Natural killer cell treated with Interleukin-12 subunit alpha and Interleukin-12 subunit beta and Interleukin-15 and Interleukin-18, amount 100 ng/mL, for 72 hours (primary cell): ENCODE measurements at places on chromosomes 6 and 20. TPM values are rescaled to one million over a fixed set of nuclear protein-coding genes. Genes with fewer than 3 reads are reported as not detected.

THBD gene
- total RNA-seq = 0.33 TPM

UFL1 gene
- total RNA-seq = 16.0 TPM

DEFB116 gene
- total RNA-seq = not detected

CYP39A1 gene
- total RNA-seq = not detected

CAGE1 gene
- total RNA-seq = 0.76 TPM

- no peak for DNase-seq
- H3K27me3 ChIP-seq = no peaks in the 10 kb centered on the region
- H3K4me3 ChIP-seq = no peak overlapping the region
- H3K27ac ChIP-seq = no peak overlapping the region
- no peaks in the 10 kb centered on the region for H3K4me1 ChIP-seq
Observed at GRCh38 chr6:120108061-120108795, 758.7 kb upstream of the MAN1A1 start.

- H3K27ac ChIP-seq = peak overlapping the region; percentile 53
- peak overlapping the region; percentile 48 for H3K4me3 ChIP-seq
- H3K4me1 ChIP-seq = peaks cover 40% of the 10 kb centered on the region
- H3K27me3 ChIP-seq = no peaks in the 10 kb centered on the region
- DNase-seq = no peak
Observed at GRCh38 chr6:13687917-13688351, 23.7 kb downstream of the RANBP9 start.

DNA sequence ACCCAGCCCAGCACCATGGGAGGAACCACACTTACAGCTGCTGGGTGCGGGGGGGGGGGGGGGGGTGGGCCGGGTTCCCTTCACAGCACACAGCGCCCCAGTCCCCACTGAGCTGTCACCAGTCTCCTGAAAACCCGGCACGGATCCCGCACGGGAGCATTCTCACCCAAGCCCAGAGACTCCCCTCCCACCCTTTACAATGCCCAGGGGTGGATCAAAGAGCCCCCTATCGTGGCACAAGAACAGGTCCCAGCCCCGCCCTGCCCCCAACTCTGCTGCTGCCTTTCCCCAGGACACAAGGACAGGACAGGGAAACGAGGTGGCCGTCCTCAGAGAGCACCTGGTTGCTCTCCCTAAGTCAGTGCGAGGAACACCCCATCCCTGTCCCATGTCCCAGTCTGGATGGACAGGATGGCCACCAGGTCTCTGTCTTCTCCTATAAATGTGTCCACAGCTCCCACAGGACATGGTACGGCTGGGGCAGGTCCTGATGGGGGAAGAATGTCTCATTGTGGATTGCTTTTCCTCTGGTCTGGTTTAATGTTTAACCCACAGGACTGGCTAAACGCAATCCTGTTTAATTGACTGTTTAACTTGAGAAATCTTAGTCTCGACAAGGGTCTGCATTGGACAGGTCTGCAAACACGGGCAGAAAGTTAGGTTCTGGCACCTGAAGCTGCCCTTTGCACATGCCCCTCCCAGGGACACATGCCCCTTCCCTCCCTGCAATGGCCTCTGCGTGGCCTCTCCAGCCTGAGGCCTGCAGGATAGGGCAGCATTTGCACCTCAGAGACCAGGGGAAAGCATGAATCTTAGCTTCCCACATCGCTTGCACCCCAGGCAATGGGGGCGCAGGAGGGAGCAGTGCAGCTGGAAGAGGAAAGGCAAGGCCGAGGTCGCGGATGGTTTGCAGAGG, 45.3 kb downstream of the DACT2 start:
- H3K4me3 ChIP-seq = no peak overlapping the region
- H3K27me3 ChIP-seq = peaks cover 21% of the 10 kb centered on the region
- no peaks in the 10 kb centered on the region for H3K36me3 ChIP-seq

GRCh38 chr6:139732451-139732850, 358.0 kb upstream of the CITED2 start:
- no peak overlapping the region for H3K27ac ChIP-seq
- H3K4me3 ChIP-seq = no peak overlapping the region
- DNase-seq = no peak
- peaks cover 15% of the 10 kb centered on the region for H3K27me3 ChIP-seq
- H3K36me3 ChIP-seq = no peaks in the 10 kb centered on the region
- no peaks in the 10 kb centered on the region for H3K4me1 ChIP-seq

DNA sequence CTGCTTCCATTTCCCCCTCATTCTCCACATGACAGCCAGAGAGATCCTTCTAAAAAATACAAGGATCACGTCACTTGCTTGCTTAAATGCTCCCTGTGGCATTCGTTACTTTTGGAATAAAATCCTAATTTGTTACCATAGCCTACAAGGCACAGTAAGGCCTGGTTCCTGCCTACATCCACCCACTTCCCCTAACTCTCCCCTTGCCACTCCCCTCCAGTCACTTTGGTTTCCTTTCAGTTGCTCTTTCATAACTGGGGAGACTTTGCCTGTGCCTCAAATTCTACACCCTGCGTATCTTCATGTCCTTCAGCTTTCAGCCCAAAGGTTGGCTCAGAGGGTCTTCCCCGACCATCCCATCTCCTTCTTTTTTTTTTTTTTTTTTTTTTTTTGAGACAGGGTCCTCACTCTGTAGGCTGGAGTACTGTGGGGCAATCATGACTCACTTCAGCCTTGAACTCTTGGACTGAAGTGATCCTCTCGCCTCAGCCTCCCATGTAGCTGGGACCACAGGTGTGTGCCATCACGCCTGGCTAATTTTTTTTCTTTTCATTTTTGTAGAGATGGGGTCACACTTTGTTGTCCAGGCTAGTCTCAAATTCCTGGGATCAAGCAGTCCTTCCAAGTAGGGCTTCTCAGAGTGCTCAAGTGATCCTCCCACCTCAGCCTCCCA, 12.5 kb downstream of the ID1 start:
- peak; percentile 61 for DNase-seq
- peak overlapping the region; percentile 70 for H3K27ac ChIP-seq
- peaks cover 6% of the 10 kb centered on the region for H3K27me3 ChIP-seq
- peak overlapping the region; percentile 21 for H3K4me3 ChIP-seq

DNA sequence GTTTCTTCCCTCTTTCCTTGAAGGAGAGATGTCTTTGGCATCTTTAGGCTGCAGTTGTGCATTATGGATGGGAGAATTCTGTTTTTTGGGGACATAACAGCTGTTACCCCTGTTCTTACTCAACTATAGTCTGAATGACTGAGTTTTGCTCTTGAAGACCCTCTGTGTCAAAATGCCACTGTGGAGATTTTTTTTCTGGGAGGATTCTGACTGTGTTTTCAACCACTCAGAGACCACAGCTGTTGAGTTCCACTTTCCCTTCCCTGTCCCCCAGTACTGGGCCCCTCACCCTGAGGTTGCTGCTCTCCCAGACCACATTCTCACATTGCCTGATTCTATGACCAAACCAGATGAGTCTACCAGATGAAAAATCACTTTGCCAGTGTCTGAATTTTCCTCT, 48.1 kb downstream of the NKX2-2 start:
- H3K27me3 ChIP-seq = peaks cover 23% of the 10 kb centered on the region
- no peaks in the 10 kb centered on the region for H3K4me1 ChIP-seq
- no peak for DNase-seq
- H3K4me3 ChIP-seq = no peak overlapping the region

GRCh38 chr6:25959890-25960536, 2.6 kb upstream of the TRIM38 start:
- peak overlapping the region; percentile 93 for H3K4me3 ChIP-seq
- peaks cover 15% of the 10 kb centered on the region for H3K36me3 ChIP-seq
- no peak for DNase-seq
- H3K27me3 ChIP-seq = no peaks in the 10 kb centered on the region

GRCh38 chr6:148557796-148558321, 189.0 kb upstream of the UST start:
- peak overlapping the region; percentile 30 for H3K4me3 ChIP-seq
- H3K36me3 ChIP-seq = peaks cover 14% of the 10 kb centered on the region
- peaks cover 48% of the 10 kb centered on the region for H3K27me3 ChIP-seq
- H3K4me1 ChIP-seq = peaks cover 7% of the 10 kb centered on the region
- DNase-seq = no peak
- no peak overlapping the region for H3K27ac ChIP-seq

- no peak for DNase-seq
- H3K27ac ChIP-seq = no peak overlapping the region
- H3K27me3 ChIP-seq = no peaks in the 10 kb centered on the region
- no peaks in the 10 kb centered on the region for H3K36me3 ChIP-seq
- H3K4me1 ChIP-seq = peaks cover 28% of the 10 kb centered on the region
- H3K4me3 ChIP-seq = no peak overlapping the region
Observed at GRCh38 chr6:108796875-108797274, 51.3 kb upstream of the ARMC2 start.

DNA sequence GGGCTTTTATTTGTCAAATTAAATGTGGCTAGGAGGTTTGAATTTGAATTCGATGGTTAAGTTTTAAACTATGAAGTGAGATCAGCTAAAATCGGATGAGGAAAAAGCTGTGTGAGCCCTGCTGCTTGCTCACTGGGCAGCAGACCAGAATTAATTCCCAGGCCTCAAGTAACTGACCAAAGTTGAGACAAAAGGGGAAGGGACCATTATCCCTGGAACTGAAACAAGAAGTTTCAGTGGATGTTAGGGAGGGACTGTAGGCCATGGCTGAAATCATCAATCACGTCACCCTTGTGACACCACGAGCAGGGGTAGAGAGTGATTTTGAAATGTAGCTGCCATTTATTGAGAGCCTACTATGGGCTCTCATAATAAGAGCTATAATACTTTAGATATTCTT, 7.0 kb upstream of the PRSS35 start:
- peaks cover 4% of the 10 kb centered on the region for H3K36me3 ChIP-seq
- DNase-seq = no peak
- H3K4me1 ChIP-seq = peaks cover 4% of the 10 kb centered on the region
- peaks cover 4% of the 10 kb centered on the region for H3K27me3 ChIP-seq
- no peak overlapping the region for H3K4me3 ChIP-seq

DNA sequence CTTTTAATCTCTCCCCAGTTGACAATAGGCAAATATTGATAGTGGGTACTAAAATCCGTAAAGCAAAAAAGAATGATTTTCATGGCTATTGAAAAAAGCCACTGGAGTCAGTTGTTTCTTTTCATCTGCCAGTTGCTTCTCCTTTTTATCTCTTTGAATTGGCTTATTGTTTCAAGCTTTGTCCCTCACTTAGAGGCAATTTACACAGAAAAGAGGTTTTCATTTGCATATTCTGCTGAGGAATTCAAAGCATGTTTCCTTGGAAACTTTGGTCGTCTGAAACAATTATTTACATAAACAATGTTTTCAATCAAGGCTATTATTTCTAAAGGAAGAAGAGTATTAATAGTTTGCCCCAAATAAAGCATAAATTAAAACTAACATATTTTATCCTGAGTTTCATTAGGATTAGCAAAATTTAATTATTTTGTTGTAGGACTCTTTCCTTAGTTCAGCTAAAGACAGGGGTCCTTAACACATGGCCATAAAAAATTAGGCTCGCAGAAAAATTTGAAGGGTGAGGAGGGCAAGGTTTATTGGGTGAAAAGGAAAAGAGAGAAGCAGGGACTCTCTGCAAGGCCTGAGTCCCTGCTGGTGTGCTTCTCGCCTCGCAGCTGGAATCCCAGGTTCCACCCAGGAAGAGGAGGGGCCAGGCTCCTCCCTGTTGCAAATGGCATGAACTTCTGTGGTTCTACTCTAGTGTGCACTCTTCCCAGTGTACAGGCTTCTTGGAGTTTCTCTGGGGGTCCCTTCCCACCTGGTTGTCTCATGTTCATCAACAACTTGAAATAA, 138.8 kb upstream of the LAMA2 start:
- H3K36me3 ChIP-seq = no peaks in the 10 kb centered on the region
- peaks cover 2% of the 10 kb centered on the region for H3K27me3 ChIP-seq
- DNase-seq = no peak
- H3K27ac ChIP-seq = no peak overlapping the region

DNA sequence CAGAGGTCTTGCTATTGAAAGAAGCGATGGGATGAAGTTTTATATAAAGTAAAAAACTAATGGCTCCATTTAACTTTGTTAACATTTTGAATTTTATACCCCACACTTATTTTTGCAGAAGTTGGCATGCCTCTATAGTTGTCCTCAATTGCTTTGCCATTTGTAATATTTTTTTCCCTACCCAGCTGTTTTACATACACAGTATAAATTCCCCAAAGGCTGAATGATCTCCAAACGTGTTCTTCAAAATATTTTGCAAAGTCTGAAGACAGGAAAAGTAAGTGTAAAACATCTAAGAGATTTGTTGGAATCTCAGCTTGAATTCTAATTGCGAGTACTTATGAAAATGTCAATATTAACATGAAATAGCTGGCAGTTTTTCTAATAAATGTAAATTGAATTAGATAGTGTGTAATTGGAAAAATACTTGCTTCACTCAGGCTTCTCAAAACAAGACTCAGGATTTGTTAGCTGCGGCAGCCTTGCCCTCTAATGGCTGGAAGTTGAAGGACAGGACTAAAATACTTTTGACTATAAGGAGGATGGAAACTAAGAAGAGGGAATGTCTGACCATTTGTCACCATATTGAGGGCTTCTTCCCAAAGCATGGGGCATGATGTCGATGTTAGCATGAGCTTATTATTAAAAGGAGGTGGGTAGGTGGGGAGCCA, 226.8 kb downstream of the UST start:
- H3K4me3 ChIP-seq = no peak overlapping the region
- DNase-seq = no peak
- H3K27me3 ChIP-seq = peaks cover 5% of the 10 kb centered on the region
- H3K4me1 ChIP-seq = peaks cover 7% of the 10 kb centered on the region

DNA sequence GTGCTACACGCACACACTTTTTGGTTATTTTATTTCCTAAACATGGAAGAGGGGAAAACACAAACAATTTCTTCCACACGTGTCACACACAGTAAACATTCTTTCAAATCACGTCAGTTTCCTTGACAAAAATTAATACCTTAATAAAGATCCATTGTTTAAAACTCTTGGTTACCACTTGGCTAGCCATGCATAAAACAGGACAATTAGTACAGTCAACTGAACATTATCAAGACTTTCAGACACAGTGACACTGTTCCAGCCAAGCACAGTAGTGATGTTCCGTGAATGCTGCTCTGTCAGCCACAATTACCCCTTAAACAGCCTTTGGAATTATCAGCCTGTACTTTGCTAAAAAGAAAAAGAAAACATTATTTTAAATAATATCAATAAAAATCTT, 50.8 kb downstream of the GMDS start:
- no peaks in the 10 kb centered on the region for H3K27me3 ChIP-seq
- DNase-seq = no peak
- H3K27ac ChIP-seq = no peak overlapping the region
- no peaks in the 10 kb centered on the region for H3K36me3 ChIP-seq
- H3K4me1 ChIP-seq = no peaks in the 10 kb centered on the region

- H3K36me3 ChIP-seq = no peaks in the 10 kb centered on the region
- no peak overlapping the region for H3K4me3 ChIP-seq
- DNase-seq = no peak
- no peak overlapping the region for H3K27ac ChIP-seq
- peaks cover under 1% of the 10 kb centered on the region for H3K4me1 ChIP-seq
Observed at GRCh38 chr20:51085769-51086168, 62.9 kb upstream of the KCNG1 start.

DNA sequence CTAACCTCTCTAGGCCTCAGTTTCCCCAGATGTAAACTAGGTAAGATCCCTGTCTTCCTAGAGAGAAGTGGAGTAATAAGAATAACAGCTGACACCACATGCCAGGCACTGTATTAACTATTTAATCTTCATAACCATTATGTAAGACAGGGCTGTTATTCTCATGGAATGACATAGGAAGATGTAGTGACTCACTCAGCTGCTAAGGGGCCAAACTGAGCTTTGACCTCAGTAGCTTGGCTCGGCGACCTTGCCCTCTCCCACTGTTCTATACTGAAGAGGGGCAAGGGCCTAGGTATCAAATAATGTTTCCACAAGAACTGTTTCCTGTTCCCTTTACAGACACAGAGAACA, 2.9 kb upstream of the MDGA1 start:
- H3K27ac ChIP-seq = no peak overlapping the region
- H3K4me3 ChIP-seq = no peak overlapping the region
- peaks cover 27% of the 10 kb centered on the region for H3K27me3 ChIP-seq
- H3K4me1 ChIP-seq = peaks cover 28% of the 10 kb centered on the region
- no peak for DNase-seq
